NCI-H748 treated with DMSO at 0.1 percent for 48 hours (cell line): ENCODE measurements at places on chromosomes 5 and 9.

GRCh38 chr5:97127727-97128126 is 14.7 kb downstream of the LIX1 start:
- DNase-seq, result no peak

DNA sequence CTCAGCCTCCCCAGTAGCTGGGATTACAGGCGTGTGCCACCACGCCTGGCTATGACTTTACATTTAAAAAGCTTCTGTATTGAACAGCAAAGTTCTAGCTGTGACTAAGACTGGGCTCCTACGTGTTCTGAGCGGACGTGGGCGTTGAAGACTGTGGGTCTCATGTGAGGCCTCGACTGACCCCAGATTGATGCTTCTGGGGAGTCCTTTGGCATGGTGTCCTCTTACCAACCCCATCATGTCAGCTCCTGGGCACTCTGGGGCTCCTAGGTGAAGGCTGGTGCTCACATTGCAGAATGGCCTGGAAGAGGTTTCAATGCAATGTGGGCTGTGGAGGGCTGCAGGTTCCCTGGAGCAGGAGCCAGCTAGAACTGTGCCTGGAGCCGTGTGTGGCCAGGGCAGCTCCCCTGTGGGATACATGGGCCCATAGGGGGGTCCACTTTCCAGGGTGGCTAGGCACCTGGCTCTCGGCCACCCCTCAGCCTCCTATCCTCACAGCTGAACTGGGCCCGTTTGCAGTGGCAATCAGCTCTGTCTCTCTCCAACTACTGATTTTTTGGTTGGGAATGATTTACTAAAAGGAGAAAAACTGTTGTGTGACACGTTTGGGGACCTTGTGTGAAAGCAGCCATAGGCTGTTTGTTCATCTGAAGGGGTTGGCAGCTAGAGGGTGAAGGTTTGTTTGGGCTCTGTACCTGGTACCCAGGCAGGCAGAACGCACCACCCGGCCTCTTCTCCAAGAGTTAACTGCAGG is 29.7 kb downstream of the SLC25A25 start:
- no peak for DNase-seq

- DNase-seq, result no peak
These were observed 89.4 kb downstream of the SNX18 start for GRCh38 chr5:54607006-54607405.

DNA sequence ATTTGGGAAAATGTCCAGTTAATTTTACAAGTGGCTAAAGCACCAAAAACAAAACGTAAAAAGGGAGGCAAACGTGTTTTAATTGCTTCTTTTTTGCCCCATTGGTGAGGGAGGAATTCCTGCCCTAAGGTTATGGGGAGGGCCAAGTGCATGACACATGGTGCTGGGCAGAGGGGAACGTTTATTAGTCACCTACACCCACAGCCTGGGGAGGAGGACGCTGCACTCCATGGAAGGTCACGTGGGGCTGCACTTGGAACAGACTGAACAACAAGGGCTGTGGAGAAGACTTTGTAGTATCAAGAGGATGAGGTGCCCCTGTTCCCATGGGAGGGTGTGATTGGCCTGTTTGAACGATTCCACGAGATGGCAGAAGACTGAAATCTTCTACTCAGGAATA is 13.7 kb upstream of the ADAMTS16 start:
- no peak for DNase-seq

DNA sequence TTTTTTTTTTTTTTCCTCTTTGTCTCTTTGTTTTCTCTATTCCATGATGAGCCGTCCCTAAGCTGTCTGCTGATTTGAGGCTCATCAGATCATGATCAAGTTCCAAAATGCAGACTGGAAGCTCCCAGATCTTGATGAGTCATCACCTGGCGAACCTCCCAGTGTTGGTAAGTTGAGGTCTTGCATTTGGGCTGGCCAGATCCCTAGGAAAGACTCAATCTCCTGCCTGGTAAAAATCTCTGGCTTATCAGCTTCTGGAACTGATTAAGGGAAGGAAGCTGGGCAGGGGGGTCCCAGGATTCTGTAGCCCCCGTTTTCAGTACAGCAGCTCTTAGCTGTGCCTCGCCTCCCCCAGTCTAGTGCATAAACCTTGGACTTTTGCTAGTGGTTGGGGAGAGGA is 69.0 kb downstream of the TSPAN17 start:
- DNase-seq, result no peak

GRCh38 chr5:89064054-89064453 is 181.1 kb upstream of the MEF2C start:
- no peak for DNase-seq

GRCh38 chr5:65030056-65030455 is 261.3 kb downstream of the CWC27 start:
- no peak for DNase-seq

GRCh38 chr5:60366489-60366888 is 333.5 kb downstream of the DEPDC1B start:
- DNase-seq, result no peak

- DNase-seq, result no peak
These were observed 727 bp upstream of the ADRB2 start for GRCh38 chr5:148825716-148826052.

GRCh38 chr9:124372038-124372437 is 43.2 kb downstream of the PSMB7 start:
- DNase-seq, result no peak

DNA sequence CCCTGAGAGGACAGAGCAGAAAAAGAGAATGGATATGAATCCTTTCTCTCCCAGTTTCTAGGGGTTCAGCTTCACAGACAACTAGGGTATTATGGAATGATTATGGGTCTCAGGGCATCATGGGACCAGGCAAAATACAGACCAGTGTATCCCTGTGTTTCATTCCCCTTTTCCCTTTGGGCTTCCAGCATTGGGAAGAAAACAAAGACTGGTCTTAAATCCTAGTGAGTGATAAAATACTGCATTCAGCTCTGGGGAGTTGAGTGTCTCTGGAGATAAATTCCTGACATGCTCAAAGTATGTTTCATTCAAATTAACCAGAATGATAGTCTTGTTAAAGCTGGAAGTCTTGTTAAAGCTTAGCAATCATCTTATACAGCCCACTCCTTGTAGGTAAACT is 2.4 kb upstream of the POU4F3 start:
- DNase-seq, result no peak

DNA sequence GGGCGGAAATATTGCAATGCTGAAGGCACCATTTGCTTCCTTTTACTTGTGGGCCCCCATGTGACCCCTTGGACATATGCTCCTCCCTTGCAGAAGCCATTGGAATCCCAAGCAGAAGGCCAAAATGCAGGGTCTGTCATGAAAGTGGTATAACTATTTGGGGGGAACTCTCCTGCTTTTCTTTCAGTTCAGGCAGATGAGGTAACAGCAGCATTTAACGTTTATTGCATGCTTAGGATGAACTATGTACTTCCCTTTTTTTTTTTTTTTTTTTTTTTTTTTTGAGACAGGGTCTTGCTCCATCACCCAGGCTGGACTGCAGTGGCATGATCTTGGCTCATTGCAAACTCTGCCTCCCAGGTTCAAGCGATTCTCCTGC is 7.8 kb downstream of the FOXI1 start:
- no peak for DNase-seq

DNA sequence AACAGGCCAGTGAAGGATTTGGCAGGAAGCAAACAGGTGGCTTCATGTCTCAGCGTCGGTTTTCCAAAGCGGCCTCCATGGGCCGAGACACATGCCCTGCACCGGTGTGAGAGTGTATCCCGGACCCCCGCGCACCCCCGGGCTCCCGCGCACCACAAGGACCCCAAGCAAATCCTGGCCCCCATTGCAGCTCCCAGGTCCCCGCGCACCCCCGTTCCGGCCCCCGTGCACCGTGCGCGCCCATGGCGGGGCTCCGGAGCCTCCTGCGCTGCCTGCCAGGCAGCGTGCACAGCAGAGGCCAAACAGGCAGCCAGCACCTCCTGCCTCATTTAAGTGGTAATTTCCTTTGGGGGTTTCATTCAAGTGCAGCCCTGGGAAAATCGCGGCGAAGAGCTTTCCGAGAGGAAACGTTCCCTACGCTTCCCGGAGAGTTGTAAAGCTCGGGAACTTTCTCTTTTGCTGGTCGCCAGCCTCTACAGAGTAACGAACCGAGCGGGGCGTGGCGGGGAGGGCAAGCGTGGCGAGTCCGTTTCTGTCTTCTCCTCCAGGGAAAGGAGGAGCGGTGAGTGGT is 145.5 kb upstream of the SLC24A2 start:
- DNase-seq, result no peak

GRCh38 chr5:60018091-60018490 is 124.6 kb upstream of the PDE4D start:
- no peak for DNase-seq

- no peak for DNase-seq
These were observed 281.9 kb downstream of the GLIS3 start for GRCh38 chr9:4017749-4018491.
